ENCODE measurements at places on chromosomes 5 and 9.

- no peak for DNase-seq
Measured at GRCh38 chr9:76561900-76562299, 102.9 kb downstream of the GCNT1 start.

DNA sequence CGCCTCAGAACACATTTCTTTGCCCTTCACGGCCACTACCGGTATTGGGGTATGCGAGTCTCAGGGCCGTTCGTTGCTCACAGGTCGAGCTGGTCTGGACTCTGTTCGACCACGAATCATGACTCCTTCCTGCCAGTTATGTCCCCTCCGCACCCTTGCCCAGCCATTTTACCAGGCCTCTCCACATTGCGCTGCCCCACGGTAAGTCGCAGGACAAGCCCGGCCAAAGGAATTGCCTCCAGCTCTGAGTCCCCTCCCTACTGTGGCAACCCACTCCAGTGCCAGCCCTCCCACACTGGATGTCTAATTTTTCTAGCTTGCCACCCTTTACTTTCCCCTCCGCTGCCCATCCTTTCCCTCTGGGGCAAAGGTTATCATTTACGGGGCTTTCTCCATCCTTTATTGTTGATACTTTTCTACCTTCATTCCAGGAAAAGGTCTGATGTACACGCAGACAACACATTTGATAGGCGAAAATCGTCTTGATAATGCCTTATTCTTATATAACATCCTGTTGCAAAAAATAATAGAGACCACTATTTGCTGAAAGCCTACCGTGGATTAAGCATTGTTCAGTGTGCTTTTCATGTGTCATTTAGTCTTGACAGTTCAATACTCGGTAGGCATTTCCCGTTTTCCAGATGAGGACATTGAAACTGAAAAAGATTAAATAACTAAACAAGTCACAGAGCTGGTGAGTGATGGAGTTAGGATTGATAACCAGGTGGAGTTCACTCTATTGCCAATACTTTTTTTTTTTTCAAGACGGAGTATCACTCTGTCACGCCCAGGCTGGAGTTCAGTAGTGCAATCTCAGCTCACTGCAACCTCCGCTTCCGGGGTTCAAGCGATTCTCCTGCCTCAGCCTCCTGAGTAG is 958 bp upstream of the HSPA5 start:
- no peak for DNase-seq

DNA sequence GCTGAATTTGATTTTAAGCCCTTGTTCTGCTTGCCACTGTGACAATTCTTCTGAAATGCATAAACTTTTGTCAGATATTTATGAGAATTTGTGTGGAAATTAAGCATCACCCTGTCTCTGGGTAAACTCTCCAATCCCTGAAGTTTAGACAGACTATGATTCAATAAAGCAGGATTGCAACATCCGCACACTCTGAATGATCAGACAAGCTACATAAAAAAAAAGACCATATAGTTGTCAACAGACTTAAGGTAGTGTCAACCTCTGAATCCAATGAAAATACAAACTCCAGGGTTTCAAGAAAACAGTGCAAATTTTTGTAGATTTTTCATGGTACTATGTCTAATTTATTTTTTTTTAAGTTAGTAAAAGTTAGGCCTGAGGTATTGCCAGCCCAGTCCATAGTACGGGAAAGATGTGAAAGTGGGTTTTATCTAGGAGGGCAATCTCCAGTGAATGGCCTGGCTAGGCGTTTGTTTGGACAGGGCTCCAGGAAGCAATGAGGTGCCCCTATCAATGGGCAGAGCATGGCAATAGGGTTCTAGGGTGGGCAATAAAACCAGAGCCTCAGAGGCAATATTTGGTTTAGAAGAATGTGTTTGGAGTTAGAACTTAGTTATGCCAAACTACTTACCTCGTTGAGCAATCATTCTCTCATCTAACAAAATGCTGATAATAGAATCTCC is 762.6 kb upstream of the SEMA6A start:
- no peak for DNase-seq

DNA sequence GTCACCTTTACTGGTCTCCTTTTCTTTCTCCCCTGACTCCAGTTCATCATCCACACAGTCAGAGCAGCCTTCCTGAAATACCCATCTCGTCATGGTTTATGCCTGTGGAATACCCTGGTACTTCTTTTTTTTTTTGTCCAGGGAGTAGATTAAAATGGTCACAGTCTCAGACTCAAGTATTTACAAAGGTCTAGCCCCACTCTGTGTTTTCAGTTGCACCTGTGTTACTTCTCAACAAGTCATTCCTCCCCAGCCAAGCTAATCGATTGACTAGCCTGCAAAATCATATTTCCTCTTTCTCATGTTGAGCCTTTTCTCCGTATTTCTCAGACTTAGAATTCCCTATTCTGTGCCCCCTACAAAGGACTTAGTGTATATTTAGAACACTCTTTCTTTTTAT is 155.2 kb upstream of the KCNN2 start:
- no peak for DNase-seq

- no peak for DNase-seq
Measured at GRCh38 chr5:144436007-144436406, 265.3 kb downstream of the KCTD16 start.

DNA sequence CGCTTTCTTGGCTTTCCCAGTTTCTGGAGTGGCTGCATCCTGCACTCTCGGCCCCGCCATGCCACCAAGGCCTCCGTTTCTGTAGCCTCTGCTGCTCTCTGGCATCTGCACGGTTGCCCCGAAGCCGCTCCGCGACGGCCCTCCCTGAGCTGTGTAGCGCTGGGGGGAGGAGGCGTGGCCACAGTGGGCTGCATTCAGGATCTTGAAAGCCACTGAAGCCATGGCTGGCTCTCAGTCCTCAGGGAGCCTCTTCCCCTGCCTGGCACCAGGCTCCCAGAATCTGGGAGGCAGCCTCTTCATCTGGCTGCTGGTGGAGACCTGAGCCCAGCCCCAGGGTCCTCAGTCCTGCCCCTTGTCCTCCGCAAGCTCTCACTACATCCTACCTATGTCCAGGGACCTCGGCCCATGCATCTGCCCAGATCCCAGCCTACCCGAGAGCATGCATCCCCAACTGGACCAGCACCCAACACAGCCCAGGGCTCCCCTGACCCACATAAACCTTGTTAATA is 25.1 kb downstream of the PAEP start:
- DNase-seq: no peak

DNA sequence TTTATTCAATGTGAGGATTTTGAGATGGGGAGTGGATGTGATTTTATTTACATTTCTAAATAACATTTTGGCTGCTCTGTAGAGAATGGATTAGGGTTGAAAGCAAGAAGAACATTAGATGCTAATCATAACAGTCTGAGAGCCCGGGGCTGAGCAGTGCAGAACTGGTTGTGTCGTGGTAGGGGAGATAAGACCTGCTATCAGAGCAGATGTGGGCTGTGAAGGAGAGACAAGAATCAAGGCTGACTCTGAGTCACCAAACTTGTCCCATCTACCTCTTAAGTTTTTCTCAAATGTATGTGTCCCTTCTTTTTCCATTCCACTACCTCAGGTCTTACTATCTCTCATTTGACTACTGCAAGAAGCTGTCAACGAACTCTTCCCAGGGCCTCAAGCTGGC is 35.4 kb upstream of the SLC28A3 start:
- no peak for DNase-seq

GRCh38 chr9:87075537-87075936 is 128.2 kb upstream of the GAS1 start:
- DNase-seq: no peak

DNA sequence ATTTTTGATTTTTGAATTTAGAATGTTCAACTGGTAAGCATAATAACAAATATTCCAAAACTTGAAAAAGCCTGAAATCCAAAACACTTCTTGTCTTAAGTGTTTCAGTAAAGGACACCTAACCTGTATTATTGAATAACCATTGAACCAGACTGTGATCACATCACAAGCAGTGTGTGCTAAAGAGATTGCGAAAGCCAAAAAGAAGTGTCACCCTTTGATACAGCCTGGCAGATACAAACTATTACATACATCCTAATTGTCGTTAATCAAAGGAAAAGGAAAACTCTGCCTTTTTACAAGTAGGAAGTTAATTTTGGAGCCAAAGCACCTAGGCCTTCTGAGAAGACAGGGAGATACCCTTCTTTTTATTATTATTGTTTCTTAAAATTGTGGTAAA is 8.4 kb upstream of the FAM120AOS start:
- DNase-seq: no peak

DNA sequence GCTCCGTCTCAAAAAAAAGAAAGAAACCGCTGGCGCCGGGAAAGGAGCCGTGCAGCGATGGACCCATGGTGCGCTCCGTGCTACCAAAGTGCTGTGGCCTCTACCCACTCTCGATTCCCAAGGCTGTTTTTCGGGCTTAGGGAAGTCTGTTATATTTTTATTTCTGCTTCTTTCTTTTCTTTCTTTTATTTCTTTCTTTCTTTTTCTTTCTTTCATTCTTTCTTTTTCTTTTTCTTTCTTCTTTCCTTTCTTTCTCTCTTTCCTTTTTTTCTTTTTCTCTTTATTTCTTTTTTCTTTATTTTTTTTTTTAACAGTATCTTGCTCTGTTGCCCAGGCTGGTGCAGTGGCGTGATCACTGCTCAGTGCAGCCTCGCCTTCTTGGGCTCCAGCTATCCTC is 87.5 kb downstream of the ANXA2R start:
- DNase-seq: no peak

DNA sequence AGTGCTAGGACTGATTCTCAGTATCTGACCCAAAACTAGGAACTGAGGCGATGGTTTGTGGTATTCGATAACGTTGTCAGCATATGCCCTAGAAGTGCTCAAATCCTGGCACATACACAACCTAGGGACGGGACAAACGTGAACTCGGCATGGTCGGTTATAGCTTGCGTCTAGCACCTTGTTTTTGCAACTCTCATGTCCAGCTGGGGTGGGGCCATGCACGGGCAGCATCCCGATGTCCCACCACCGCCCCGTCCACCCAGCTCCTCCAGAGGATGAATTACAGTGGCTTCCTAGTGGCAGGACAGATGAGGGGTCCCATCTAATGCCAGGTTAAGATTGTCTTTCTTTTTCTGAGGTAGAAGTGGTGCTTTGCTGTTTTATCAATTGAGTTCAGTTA is 31.6 kb downstream of the PROP1 start:
- DNase-seq: no peak

GRCh38 chr5:130724658-130725057 is 440.4 kb downstream of the HINT1 start:
- DNase-seq: no peak

GRCh38 chr5:2175041-2175440 is 292.3 kb upstream of the IRX4 start:
- DNase-seq: no peak

GRCh38 chr9:68817079-68817875 is 112.2 kb downstream of the PIP5K1B start:
- DNase-seq: no peak

- no peak for DNase-seq
Measured at GRCh38 chr9:83623679-83624076, 735 bp downstream of the IDNK start.

GRCh38 chr5:6584727-6585126 is 48.1 kb downstream of the NSUN2 start:
- DNase-seq: no peak

DNA sequence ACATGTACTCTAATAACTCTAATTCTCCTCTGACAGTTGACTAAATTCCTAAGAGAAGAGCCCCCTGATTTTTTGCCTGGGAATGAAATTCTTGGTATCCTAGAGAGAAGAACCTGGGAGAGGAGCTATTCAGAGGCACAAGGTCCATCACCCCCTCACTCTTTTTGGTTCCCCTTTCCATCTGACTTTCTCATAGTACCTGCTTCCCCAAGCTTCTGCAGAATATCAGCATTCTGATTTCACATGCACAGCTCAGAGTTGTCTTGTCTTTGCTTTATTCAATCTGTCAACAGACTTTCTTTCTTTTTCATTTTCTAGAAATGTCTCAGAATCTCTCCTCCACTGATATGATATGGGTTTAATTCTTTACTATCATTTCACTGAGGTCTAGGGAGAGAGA is 141.5 kb upstream of the FBXL17 start:
- no peak for DNase-seq

- no peak for DNase-seq
Measured at GRCh38 chr5:92944337-92944736, 636.7 kb downstream of the NR2F1-AS1 start.

DNA sequence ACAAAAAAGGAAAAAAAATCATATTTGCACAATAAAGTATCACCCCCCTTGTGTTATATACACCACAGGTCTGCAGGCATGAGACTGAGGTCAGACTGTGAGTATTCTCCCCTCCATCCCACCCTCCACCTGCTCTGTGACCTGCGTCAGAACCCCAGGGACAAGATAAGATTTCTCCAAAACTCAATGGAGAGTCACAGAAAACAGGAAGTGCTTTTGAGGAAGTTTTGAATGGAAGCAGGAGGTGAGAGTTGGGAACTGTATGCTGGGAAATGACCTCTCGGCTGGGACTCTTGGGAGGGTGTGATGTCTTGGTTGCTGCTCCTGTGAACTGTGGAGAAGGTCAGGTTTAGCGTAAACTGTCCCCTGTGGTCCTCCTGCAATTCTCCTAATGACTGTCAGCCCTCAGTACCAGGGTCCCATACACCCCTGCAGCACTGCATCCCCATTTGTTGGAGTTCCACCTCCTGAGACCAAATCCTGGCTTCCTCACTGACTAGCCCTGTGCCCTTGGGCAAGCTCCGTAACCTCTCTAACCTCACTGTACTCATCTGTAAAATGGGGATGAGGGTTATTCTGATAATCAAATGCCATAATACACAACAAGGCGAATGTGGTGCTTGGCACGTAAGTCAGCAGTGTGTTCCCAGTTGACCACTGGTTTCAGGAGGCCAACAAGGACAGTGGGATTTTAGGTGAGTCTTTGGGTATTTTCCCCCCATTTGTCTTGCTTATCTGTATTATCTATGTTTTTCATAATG is 6.9 kb upstream of the CTSL start:
- DNase-seq: no peak

DNA sequence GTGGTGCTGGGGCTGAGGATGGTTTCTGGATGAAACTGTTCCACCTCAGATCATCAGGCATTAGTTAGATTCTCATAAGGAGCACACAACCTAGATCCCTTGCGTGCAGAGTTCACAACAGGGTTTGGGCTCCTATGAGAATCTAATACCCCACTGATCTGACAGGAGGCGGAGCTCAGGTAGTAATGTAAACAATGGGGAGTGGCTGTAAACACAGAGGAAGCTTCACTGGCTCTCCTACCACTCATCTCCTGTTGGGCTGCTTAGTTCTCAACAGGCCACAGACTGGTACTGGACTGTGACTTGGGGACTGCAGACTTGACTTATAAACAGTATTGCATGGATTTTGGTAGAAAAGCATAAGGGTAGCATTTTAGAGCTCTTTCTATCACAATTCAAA is 870.7 kb upstream of the CDH10 start:
- DNase-seq: no peak

DNA sequence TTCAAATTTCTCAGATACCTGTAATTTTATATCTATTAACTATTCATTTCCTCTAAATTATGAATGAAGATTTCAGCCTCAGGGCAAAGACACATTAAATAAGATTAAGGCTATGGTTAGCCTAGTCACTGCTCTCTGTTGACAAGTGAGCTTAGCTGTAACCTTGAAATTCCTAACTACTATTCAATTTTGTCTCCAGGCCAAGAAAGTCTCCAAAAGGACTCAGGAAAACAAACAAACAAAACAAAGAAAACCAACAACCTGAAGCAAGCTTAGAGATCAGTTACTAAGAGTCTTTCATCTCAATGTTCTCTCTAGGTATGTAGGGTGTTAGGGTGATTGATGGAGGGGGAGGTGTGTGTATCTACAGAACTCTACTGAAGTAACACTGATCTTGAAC is 9.6 kb upstream of the CTNNAL1 start:
- no peak for DNase-seq

GRCh38 chr5:6719896-6720560 is 6.8 kb downstream of the TENT4A start:
- DNase-seq: no peak

All from H54 (cell line).